ENCODE measurements at places on chromosomes 1 and 21.

DNA sequence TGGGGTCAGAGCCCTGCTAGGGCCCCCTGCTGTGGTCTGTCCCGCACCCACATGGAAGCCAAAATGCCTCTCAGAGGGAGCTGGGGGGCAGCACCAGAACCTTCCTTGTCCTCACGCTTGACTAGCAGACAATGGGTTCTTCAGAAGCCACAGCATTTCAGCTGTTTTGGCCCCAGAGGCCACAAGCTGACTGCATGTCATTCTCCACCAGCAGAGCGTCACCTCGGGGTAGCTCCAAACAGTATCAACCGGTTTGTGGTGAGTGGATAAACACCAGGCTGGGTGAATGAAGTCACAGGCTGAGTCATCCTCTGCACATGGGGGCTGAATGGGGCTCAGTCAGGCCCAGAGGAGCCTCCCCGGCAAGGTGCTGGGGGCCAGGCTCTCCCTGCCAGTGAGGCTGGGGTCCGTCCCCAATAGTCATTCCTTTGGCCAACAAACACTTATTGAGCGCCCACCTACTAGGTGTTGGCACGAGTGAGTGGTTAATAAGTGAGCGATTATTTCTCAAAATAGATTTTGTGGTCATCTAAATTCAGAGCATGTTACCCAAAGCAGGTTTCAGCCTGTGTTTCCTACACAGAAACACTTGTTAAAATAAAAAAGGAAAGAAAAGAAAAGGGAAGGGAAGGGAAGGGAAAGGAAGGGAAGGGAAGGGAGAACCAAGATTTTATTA is 9.1 kb downstream of the OLIG1 start:
- no peak for DNase-seq

DNA sequence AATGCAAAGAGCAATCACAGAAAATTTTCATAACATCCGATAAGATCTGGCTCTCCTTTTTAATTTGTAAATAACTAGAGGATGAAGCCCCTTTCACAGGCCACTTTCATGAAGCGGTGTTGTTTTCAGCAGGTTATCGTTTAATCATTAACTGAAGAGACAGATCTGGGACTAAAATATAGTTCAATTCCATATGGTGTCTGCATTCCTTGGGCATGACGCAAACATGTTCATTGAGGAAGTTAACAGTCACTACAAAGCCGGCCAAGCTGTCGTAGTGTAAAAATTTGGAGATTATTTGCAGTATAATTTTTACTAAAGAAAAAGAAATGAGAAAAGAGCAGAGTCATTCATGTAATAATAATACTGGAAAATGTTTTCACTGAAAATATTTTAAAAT is 565.2 kb upstream of the ADAMTS5 start:
- no peak for DNase-seq

DNA sequence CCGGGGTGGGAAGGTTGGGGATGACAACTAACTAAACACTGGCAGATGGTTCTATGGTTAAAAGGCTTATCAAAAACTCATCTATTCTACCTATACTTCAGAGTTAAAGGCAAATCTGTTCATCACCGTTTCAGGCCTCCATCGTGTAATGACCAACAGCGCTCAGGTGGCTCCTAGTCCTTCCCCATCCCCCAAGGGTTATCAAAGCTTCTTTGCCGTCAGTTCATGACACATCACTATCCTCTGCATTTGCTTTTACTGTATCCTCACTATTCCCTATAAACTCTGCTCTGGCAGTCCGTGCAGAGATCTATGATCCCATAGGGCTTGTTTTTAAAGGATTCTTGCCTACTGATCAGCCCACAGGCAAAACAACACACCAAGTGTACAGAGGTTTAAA is 8.2 kb downstream of the HMGN1 start:
- DNase-seq = no peak

DNA sequence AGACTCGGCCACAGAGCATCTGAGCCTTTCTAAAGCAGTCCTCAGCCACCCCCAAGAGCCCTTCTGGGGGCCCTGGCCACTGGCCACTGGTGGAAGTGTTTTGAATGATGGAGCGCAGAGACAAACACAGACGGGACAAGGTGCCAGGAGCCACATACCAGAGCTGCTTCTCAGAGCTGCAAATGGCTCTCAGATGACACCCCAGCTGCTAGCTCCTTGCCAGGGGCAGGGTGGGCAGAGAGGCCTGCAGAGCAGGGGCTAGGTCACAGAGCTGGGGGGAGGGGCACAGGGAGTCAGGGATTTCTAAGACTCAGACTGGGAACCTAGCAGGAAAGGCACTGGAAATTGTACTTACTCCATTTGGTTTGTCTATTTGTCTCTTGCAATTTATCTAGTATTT is 30.4 kb downstream of the KCNN3 start:
- DNase-seq = no peak

DNA sequence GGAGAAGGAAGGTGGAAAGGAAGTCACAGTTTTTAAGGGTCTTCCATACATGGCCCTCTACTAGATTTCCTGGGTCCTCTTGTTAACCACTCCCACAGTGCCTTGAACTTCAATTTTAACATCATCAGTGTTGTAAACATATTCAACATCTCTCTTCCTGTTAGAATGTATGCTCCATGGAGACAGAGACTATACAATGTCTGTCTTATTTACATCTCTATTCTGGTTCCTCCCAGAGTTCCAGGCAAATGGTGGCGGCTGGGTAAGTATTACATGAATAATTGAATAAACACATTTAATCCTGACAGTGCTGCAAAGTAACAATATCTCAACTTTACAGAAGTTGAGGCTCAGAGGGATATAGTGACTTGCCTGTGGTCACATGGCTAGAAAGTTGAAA is 40.3 kb downstream of the CDC7 start:
- DNase-seq = no peak

- no peak for DNase-seq
Measured at GRCh38 chr1:66296951-66297350, 237.0 kb upstream of the SGIP1 start.

DNA sequence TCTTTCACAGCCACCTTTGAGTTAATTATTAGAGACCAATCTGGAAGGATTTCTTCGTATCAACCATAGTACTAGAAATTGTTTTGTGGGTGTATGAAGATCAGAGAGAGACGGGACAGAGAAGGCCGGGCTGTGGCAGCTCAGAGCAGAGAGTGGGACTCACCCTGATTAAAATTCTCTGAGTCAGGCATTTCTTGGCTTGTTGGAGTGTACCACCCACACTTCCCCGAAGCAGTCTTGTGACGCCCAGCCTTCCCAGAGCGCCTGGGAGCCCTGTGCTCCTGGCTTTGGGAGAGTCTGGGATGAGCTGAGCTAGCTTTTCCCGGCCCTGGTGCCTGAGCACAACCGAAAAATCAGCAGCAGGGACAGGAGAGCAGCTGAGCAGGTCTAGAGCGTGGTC is 19.4 kb downstream of the PLEKHM2 start:
- peak; percentile 78 for DNase-seq

DNA sequence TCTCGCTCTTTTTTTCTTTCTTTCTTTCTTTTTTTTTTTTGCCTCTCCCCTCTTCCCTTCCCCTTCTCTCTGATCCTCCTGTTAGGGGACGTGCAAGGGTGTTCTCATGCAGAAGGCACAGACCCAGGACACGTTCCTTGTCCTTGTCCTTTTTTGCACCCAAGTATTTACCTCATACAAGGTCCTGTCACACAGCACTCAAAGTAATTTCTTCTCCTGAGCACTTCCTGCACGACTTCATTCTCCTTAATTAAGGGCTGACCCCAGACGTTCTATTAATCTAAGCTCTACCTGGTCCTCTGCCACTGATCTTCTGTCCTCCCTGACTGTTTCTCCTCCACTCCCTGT is 424 bp upstream of the PCNX2 start:
- no peak for DNase-seq

GRCh38 chr1:165416876-165417275 is 28.1 kb downstream of the RXRG start:
- DNase-seq = no peak

DNA sequence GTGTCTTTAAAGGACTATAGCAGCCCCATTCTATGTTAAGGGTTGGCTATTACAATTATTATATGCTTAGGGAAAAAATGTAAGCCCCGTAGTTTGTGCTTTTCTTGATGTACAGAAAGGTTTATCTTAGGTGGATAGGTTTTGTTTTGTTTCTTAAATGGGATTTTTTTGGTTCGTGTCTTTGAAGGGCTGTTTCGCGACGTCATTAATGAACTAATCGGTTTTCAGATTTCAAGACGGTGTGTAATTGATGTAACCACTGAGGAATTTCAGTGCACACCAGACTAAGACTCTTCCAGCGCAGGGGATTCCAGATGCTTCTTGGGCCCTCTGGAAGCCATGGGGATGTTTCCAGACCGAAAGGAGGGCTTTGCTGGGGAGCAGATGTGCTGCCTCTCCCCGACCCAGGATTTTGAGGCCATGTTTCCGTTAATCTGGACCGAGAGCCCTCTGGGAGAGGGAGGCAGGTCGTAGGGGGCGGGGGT is 4.8 kb upstream of the SIM2 start:
- DNase-seq = no peak

DNA sequence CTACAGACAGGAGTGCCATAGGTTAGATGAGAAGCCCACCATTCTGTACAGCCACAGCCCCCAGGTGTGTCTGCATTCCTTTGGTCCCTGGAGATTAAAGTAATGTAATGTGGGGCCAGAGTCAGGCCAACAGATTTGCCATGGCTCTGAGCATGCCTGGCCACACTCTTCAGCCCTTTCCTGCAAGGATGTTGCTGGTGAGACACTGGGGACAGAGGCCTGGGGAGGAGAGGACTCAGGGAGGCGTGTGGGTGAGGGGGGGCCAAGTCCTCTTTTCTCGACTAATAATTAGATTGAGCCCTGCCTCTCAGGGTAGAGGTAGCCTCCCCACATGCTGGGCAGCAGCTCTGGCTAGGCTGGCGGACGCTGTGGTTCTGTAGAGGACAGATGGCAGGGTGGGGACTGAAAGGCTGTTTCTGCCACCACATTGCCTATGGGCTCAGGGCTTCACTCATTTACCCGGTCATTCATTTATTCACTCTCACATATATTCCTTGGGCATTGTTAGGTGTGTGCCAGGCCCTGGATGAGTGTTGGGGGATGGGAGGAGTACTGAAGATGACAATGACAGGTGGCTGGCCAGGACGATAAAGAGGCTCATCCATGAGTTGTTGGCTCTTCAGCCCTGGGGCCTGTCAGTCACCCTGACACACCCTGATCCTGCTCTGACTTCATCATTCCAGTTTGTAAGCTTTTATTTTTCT is 7.1 kb upstream of the PRCC start:
- DNase-seq = no peak

- DNase-seq = no peak
Measured at GRCh38 chr1:234490793-234491479, 12.0 kb upstream of the TARBP1 start.

- no peak for DNase-seq
Measured at GRCh38 chr1:91616712-91617111, 116.1 kb downstream of the CDC7 start.
